Naive thymus-derived CD4-positive, alpha-beta T cell (primary cell): ENCODE measurements at places on chromosomes 1 and 21. TPM values are rescaled to one million over a fixed set of nuclear protein-coding genes. Genes with fewer than 3 reads are reported as not detected.

DNA sequence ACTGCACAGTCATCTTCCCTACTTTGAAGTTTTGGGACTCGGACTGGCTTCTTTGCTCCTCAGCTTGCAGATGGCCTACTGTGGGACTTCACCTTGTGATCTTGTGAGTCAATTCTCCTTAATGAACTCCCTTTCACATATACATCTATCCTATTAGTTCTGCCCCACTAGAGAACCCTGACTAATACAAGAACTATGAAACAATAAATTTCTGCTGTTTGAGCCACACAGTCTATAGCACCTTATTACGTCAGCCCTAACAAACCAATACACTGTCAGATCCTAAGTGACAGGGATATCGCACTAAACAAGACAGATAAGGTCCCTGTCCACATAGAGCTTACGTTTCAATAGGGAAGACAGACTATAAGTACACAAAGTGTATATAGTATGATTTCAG lies 120.1 kb downstream of the PLPP3 start:
- no peaks in the 10 kb centered on the region for H3K4me1 ChIP-seq
- H3K27ac ChIP-seq = no peak overlapping the region
- no peaks in the 10 kb centered on the region for H3K36me3 ChIP-seq
- no peak overlapping the region for H3K4me3 ChIP-seq

- H3K4me1 ChIP-seq = no peaks in the 10 kb centered on the region
- no peaks in the 10 kb centered on the region for H3K36me3 ChIP-seq
- no peaks in the 10 kb centered on the region for H3K27me3 ChIP-seq
- no peak for DNase-seq
Observed at GRCh38 chr1:162704673-162705424, 72.6 kb downstream of the DDR2 start.

DNA sequence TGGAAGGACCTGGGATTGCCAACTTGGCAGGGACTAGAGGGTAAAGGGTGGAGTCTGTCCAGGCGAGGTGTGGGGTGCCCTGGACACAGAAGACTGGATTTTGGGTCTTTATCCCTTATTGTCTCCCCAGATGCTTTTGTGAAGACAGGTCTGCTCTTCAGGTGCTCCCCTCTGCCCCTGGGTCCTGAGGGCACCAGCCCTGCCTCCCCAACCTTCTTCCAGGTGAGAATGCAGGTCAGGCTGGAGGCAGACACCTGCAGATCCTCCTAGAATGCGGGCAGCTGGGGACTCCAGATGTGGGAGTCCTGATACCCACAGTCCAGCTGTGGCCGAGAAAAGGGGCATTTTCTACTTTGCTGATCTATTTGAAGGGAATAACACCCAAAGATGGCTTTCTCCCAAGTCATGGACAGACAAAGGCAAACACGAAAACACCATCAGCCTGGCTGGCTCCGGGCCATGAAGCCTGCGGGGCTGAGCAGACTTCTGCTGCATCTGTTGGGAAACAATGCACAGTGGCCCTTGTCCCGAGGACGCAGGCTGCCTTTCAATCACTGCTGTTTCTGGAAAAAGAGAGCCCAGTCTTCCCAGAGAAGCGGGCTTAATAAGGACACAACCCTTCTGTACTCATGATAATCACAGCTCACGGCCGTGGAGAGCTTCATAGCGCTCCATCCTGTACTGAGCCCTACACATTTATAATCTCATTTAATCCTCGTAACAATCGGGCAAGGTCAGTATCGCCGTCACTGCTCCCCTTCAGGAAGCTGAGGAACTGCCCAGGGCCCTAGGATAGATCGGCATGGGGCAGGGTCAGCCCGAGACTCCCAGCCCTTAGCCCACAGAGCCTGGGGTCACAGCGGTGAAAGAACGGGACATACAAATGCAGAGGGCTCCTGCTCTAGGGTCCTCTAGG lies 62.0 kb upstream of the ABCG1 start:
- no peaks in the 10 kb centered on the region for H3K27me3 ChIP-seq
- no peak for DNase-seq
- H3K4me1 ChIP-seq = peaks cover 7% of the 10 kb centered on the region
- no peak overlapping the region for H3K27ac ChIP-seq
- no peak overlapping the region for H3K4me3 ChIP-seq

DNA sequence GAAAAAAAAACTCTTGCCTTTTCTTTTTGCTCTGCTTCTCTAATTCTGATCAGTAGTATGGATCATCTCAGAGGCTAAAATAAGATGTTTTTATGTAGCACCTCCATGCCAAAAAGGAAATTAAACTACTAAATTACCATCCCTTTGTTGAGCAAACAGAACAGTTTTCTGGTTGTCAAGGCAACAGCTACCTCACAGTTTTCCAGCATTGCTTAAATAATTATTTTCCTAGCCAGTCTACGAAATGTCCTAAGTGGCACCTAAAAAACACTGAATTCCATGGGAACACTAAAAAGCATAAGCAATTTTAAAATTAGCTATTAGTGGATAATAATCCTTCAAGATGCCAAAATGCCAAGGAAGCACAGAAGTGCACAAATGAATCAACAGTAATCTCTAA lies 61.7 kb downstream of the ARID4B start:
- DNase-seq = no peak
- peaks cover 25% of the 10 kb centered on the region for H3K4me1 ChIP-seq
- H3K36me3 ChIP-seq = no peaks in the 10 kb centered on the region
- H3K27me3 ChIP-seq = no peaks in the 10 kb centered on the region
- peak overlapping the region; percentile 9 for H3K27ac ChIP-seq

- peak; percentile 16 for DNase-seq
- no peak overlapping the region for H3K27ac ChIP-seq
- H3K4me3 ChIP-seq = no peak overlapping the region
- H3K4me1 ChIP-seq = no peaks in the 10 kb centered on the region
Observed at GRCh38 chr1:212760126-212760823, 31.3 kb downstream of the NSL1 start.

- no peak overlapping the region for H3K27ac ChIP-seq
- H3K4me3 ChIP-seq = no peak overlapping the region
- no peaks in the 10 kb centered on the region for H3K4me1 ChIP-seq
- no peak for DNase-seq
- H3K36me3 ChIP-seq = no peaks in the 10 kb centered on the region
Observed at GRCh38 chr1:38831731-38832369, 27.7 kb downstream of the RRAGC start.

- H3K27ac ChIP-seq = no peak overlapping the region
- no peaks in the 10 kb centered on the region for H3K4me1 ChIP-seq
- no peaks in the 10 kb centered on the region for H3K36me3 ChIP-seq
- no peaks in the 10 kb centered on the region for H3K27me3 ChIP-seq
- H3K4me3 ChIP-seq = no peak overlapping the region
- DNase-seq = no peak
Observed at GRCh38 chr1:226135059-226135651, 51.4 kb downstream of the ACBD3 start.

GRCh38 chr1:4796161-4797015 lies 142.0 kb downstream of the AJAP1 start:
- H3K4me1 ChIP-seq = no peaks in the 10 kb centered on the region
- no peak for DNase-seq
- no peak overlapping the region for H3K4me3 ChIP-seq
- no peak overlapping the region for H3K27ac ChIP-seq
- H3K27me3 ChIP-seq = no peaks in the 10 kb centered on the region

- H3K36me3 ChIP-seq = no peaks in the 10 kb centered on the region
- no peak overlapping the region for H3K27ac ChIP-seq
- no peak overlapping the region for H3K4me3 ChIP-seq
- no peaks in the 10 kb centered on the region for H3K4me1 ChIP-seq
Observed at GRCh38 chr21:18545908-18546307, 142.3 kb upstream of the TMPRSS15 start.

DNA sequence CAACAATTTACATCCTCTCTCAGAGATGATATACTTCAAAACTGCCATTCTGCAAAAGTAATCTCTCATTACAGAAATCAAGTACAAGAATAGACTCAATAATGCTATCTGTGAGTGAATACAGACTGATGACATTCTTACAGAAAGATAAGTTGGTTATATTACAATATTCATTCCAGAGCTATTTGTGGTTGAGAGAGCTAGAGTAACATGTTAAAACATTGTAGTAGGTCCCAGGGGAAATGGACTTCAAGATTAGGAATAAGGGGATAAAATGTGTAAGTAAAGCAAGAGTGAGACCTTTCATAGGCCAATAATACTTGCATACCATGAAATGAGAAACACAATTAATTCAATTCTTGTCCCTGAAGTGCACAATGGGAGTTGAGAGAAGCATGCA lies 1.5 kb downstream of the F13B start:
- no peak for DNase-seq
- no peaks in the 10 kb centered on the region for H3K36me3 ChIP-seq
- H3K27ac ChIP-seq = no peak overlapping the region
- no peaks in the 10 kb centered on the region for H3K27me3 ChIP-seq
- H3K4me1 ChIP-seq = no peaks in the 10 kb centered on the region

- H3K36me3 ChIP-seq = no peaks in the 10 kb centered on the region
- no peak for DNase-seq
- no peaks in the 10 kb centered on the region for H3K27me3 ChIP-seq
- no peak overlapping the region for H3K4me3 ChIP-seq
- H3K27ac ChIP-seq = no peak overlapping the region
- no peaks in the 10 kb centered on the region for H3K4me1 ChIP-seq
Observed at GRCh38 chr1:36643371-36644270, 160.9 kb upstream of the CSF3R start.

GRCh38 chr1:30473922-30474817 lies 249.2 kb downstream of the MATN1 start:
- no peaks in the 10 kb centered on the region for H3K27me3 ChIP-seq
- H3K27ac ChIP-seq = no peak overlapping the region
- H3K36me3 ChIP-seq = no peaks in the 10 kb centered on the region
- no peak overlapping the region for H3K4me3 ChIP-seq
- no peak for DNase-seq

DNA sequence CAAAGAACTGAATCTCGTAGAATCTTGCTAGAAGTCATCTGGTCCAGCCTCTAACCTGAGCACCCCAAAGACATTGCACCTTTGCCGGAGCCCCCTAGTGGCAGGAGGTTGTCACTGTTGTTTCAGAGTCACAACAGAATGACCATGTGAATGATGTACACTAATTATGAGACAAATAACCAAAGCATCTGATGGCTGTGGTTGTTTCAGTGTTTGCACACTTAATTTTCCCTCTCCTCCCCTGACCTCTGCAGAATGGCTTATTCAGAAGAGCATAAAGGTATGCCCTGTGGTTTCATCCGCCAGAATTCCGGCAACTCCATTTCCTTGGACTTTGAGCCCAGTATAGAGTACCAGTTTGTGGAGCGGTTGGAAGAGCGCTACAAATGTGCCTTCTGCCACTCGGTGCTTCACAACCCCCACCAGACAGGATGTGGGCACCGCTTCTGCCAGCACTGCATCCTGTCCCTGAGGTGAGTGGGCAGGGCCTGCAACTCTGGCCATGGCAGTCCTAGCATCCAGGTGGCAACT lies 26.4 kb downstream of the TRAF5 start:
- H3K27ac ChIP-seq = peak overlapping the region; percentile 16
- peak; percentile 53 for DNase-seq
- H3K4me3 ChIP-seq = peak overlapping the region; percentile 45

DNA sequence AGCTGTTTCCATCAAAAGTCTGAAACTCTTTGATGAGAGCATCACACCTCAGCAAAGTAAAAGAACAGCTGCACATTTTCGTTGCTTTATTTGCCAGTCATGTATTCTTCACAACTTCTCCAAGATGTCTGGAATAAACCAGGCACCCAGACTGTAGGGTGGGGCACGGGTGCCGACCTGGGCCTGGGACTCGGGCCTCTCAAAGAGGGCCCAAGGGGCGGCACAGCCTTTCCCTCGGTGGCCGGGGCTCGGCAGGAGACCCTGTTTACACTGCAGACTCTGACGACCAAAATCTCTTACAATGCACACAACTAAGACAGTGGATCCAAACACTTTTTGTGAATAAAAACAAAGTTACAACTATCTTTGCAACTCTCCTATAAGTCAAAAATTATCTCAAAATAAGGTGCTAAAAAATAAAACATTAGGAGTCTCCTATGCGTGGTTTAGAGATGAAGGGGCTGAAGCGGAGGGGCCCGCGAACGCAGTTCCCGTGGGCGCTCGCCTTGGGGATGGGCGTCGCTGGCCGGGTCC lies 696 bp downstream of the LSS start:
- H3K4me3 ChIP-seq = peak overlapping the region; percentile 64
- H3K27ac ChIP-seq = peak overlapping the region; percentile 83
- no peaks in the 10 kb centered on the region for H3K27me3 ChIP-seq
- H3K36me3 ChIP-seq = peaks cover 9% of the 10 kb centered on the region
- H3K4me1 ChIP-seq = peaks cover 15% of the 10 kb centered on the region

- H3K36me3 ChIP-seq = no peaks in the 10 kb centered on the region
- H3K27ac ChIP-seq = no peak overlapping the region
- H3K4me1 ChIP-seq = no peaks in the 10 kb centered on the region
- no peak for DNase-seq
- no peaks in the 10 kb centered on the region for H3K27me3 ChIP-seq
- H3K4me3 ChIP-seq = no peak overlapping the region
Observed at GRCh38 chr1:84840346-84840745, 52.7 kb downstream of the LPAR3 start.

- no peak overlapping the region for H3K27ac ChIP-seq
- no peaks in the 10 kb centered on the region for H3K36me3 ChIP-seq
- no peaks in the 10 kb centered on the region for H3K27me3 ChIP-seq
- DNase-seq = no peak
- H3K4me3 ChIP-seq = no peak overlapping the region
Observed at GRCh38 chr1:56417646-56418045, 161.7 kb downstream of the PLPP3 start.

CASZ1 gene
- total RNA-seq = 15.9 TPM

FAF1 gene
- total RNA-seq = 53.8 TPM
